Activated CD8-positive, alpha-beta memory T cell treated with anti-CD3 and anti-CD28 coated beads, Interleukin-2, amount 10 ng/mL, durations not matched to agents 7 days and 5 days (primary cell): ENCODE measurements at places on chromosomes 3 and 15. TPM values are rescaled to one million over a fixed set of nuclear protein-coding genes. Genes with fewer than 3 reads are reported as not detected.

Gene IGSF11
- not detected for total RNA-seq

Gene CPA3
- total RNA-seq = not detected

Gene RARB
- not detected for total RNA-seq

Gene ACKR4
- not detected for total RNA-seq

Gene SKOR1
- total RNA-seq = 0.19 TPM

Gene WDR6
- 130 TPM for total RNA-seq

Gene SLC24A5
- total RNA-seq = not detected

Gene IL12A
- total RNA-seq = 1.4 TPM

Gene MYLK
- 0.50 TPM for total RNA-seq

- no peak for DNase-seq
Observed at GRCh38 chr3:150291515-150291914, 116.6 kb upstream of the TSC22D2 start.

- no peak for DNase-seq
Observed at GRCh38 chr3:45623393-45623792, 28.8 kb downstream of the LIMD1 start.

GRCh38 chr15:92725171-92725570 lies 69.6 kb upstream of the FAM174B start:
- no peak for DNase-seq

GRCh38 chr3:194286375-194287146 lies 64.6 kb downstream of the CPN2 start:
- no peak for DNase-seq

DNA sequence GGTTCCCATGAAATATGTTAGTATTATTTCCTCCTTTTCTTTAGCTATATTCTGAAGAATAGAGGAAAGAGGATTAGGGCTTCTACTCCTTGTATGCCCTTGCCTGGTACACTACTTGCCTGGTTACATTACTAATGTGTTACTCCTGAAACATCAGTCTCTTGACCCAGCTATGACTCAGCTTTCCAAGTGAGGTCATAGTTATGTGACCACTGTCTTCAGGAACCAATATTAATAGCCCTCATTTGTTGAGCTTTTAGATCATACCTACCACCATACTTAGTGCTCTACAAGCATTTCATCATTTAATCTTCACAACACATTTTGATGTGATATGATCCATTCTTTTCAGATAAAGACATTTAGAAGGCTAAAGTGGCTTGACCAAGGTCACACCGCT lies 60.3 kb downstream of the CMSS1 start:
- DNase-seq = no peak

DNA sequence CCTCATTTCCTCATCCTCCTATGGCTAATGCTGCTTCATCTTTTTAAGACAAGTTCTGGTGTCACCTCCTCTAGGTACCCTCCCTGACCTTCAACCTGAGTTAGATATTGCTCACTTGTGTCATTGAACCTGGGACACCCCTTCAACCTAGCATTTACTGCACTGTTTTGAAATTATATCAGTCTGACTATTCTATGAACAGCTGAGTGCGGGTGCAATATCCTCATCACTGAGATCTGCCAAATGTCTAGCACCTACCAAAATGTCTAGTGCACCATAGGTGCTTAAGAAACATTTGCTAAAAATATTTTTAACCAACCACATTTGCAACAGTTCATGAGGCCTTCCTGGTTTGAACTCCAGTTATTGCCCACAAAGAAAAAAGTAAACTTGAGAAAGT lies 34.5 kb downstream of the RETNLB start:
- no peak for DNase-seq

DNA sequence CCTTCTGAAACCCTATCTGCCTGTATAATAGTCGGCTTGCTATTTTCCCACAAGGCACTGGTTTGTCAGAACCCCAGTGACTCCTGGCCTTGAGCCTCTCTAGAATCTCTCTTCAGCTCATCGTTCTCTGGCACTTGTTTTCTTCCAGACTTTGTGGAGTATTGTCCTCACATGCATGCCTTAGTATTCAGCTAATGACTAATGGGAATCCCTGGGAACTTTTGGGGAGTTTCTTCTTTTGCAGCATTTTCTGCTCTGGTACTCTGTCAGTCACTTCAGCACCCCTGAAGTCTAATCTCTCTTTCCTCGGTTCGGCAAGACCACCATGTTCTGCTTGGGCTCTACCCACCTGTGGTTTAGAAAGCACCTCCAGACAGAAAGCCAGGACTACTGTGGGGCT lies 35.8 kb upstream of the THRB start:
- no peak for DNase-seq

DNA sequence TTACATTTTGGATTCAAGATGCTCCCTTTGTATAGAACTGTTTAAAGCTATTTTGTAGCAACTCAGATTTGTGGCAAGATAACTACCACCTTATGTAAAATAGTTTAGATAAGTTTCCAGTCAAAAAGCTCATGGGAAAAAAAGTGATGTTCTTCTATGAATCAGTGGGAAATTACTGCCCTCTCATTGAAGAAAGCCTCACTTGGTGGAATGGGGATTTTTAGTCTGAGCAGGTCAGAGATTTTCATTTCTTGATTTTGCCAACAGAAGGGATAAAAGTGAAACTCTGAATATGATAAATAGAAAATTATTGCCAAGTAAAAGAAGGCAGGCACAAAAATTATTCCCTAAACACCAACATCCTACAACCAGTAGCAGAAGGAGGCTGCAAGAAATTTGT lies 25.8 kb upstream of the CSTA start:
- no peak for DNase-seq

- DNase-seq = no peak
Observed at GRCh38 chr15:100022806-100023205, 289.6 kb upstream of the LYSMD4 start.

GRCh38 chr3:138219255-138219654 lies 32.2 kb downstream of the ARMC8 start:
- no peak for DNase-seq

DNA sequence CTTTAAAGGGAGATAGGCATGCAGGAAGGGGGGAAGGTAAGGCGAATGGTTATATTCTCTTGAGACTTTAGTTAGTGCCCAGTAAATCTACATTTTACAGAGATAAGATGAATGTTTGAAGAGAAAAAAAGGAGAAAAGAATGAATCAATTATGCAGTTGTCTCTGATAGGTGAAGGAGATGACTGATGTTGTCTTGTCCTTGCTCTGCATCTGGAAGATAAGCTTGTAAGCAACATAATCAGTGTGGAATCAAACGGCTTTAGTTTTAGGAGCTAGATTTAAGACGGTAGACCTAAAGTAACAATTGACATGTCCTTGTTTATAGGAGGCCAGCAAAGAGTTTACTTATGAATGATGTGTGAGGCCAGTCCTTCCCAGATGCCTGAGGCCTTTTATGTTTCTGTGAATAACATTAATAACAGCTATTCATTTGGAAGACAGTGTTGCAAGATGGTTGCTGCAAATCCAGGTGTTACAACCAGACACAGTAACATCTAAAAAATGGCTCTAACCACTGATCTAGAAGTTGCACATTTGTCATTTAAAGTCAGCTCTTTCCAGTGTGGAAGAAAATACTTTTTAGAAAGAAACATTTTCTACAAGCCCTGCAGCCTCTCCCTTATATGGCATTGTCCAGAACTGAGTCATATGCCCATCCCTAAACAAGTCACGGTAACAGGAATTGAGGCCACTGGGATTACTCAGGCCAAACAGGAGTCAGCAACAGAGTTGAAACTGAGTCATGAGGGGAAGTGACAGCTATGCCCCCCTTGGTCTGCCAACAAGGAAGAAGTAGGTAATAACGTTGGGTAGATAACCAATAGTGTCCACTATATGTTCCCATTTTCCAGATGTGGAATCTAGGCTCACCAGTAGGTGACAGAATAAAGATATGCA lies 77.5 kb upstream of the FBN1 start:
- no peak for DNase-seq

DNA sequence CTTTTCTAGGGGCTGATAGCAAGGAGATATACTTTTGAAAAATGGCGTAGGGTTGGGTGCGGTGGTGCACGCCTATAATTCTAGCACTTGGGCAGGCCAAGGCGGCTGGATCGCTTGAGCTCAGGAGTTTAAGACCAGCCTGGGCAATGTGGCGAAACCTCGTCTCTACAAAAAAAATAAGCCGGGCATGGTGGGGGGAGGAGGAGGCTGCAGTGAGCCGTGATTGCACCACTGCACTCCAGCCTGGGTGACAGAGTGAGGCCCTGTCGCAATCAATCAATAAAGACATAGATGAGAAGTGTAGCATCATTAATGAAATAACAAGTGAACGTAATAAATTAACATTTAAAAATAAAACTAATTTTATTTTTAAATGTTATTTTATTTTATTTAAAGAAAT lies 134.6 kb downstream of the SLCO3A1 start:
- DNase-seq = no peak

DNA sequence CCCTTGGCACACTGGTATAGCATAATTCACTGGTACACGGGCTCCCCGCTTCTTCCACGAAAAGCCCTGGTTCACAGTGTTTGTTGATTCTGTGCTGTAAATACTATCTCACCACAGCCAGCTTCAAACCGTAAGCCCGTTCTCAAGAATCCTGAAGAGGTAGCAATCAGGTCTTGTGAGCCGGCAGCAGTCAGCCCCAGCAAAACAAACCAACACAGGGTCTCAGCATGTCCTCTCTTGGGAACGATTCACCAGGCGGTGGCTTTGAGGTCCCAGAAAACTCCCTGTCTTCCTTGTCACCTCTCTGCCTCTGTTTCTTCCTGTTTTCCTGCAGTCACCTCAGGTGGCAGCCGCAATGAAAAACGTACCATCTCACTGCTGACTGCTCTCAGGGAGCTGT lies 19.1 kb upstream of the FAM3D start:
- DNase-seq = no peak

GRCh38 chr15:81323944-81324881 lies at the start of gene STARD5:
TSS of gene STARD5 (minus strand) at chr15:81324141. CDS start at chr15:81324099, 42 bp downstream.
- DNase-seq = peak; percentile 98

GRCh38 chr3:188594139-188594538 lies 440.2 kb downstream of the LPP start:
- DNase-seq = no peak

GRCh38 chr3:101038393-101038792 lies 45.2 kb upstream of the ABI3BP start:
- no peak for DNase-seq

DNA sequence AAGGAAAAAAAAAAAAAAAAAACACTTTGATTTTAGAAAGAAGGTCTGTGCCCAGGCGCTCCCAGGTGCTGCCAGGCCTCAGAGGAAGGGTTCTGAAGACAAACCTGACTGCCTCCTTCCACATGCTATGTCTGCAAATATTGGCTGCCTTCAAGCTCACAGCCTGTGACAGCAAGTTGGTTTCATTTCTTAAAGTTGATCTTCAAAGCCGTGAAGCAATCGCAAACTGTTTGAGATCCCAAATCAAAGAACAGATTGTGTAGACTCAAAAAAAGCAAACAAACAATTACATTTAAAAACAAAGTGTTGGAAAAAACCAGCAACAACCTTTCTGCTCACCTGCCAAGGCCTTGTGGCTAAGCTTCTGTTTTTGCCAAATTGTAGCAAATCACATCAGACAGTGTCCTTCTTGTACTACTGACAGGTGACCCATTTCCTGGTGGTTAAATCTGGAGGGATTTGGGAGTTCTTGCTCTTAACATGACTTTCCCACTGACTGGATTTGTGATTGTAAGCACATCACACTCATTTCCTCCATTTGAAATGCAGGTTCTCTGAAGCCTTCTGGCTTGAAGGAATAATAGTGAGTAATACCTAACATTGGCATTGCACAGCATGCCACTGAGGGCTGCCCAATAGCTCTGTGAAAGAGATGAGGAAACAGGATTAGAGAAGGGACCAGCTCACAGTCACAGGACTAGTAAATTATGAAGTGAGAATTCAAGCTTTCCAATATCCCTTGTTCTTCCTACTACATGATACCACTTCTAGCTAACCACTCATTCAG lies 502.4 kb downstream of the LPP start:
- no peak for DNase-seq

DNA sequence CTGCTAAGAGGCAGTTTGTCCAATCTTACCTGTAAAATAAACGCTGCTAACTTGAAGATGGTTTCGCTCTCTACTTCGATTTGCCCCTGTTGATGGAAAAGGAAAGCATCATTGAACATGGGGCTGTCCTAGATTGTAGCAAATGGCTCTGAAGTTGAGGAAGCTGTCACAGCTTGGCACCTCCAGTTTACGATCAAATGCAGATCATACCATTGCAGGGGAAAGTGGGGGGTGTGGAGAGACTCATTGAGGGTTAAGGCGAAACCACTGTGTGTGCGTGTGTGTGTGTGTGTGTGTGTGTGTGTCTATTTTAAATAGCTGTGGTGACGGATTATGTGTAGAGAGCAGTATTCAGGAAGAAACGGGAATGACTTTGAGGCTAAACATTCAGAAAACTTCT lies 127.6 kb upstream of the LMOD3 start:
- DNase-seq = peak; percentile 67

GRCh38 chr3:170355738-170356595 lies 1.5 kb upstream of the SKIL start:
- DNase-seq = no peak

GRCh38 chr15:64022571-64022970 lies 23.7 kb downstream of the DAPK2 start:
- no peak for DNase-seq

GRCh38 chr15:100559330-100559729 lies 30.6 kb upstream of the CERS3 start:
- no peak for DNase-seq

DNA sequence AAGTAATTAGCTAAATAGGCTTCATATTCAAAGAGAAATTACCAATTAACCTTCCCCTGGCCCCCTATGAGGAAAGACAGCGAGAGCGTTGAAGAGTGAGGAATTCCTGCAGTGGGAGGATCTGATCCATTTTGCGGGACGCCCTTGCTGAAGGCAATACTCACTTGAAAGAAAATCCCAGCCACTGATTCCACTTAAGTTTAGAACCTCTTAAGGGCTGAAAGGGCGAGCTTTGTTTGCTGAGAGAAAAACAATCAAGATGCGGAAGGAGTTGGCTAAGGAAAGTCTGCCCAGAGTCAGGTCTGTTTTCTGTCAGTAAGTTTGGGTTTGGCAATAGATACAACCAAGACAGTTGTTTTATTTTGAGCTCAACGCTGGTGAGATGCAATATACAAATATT lies 102.8 kb upstream of the GBE1 start:
- no peak for DNase-seq

DNA sequence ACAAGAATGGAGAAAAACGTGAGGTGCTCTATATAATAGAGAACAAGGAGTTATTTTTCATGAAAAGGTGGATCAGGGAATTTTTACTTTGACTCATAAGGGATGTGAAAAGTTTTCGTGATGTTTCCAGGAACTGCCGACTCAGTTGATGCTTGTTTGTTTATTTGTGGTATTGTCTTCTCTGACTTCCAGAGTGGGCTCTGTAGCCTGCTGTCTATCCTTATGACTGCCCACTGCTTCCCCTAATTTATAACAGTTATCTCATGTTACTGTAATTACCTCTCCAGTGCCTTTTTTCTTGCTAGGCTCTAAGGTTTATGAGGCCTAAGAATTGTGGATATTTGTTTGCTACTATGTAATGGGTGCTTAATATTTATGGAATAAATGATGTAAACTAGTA lies 12.3 kb downstream of the ARL13B start:
- DNase-seq = no peak
